ENCODE measurements at places on chromosomes 3 and 15.
A peak's percentile ranks its signal among the peaks of the same experiment; 100 is the strongest.

- no peaks in the 10 kb centered on the region for H3K36me3 ChIP-seq
- no peaks in the 10 kb centered on the region for H3K4me1 ChIP-seq
- no peak overlapping the region for H3K4me3 ChIP-seq
- no peak overlapping the region for H3K27ac ChIP-seq
- no peak for DNase-seq
Observed at GRCh38 chr3:155568295-155568694, 176.6 kb downstream of the PLCH1 start.

GRCh38 chr15:75109736-75110130 is 86.3 kb downstream of the PPCDC start:
- no peaks in the 10 kb centered on the region for H3K27me3 ChIP-seq
- H3K4me3 ChIP-seq: peak overlapping the region; percentile 44
- peak overlapping the region; percentile 81 for H3K27ac ChIP-seq
- H3K4me1 ChIP-seq: peaks cover 59% of the 10 kb centered on the region
- DNase-seq: peak; percentile 55
- H3K36me3 ChIP-seq: no peaks in the 10 kb centered on the region

- H3K4me1 ChIP-seq: peaks cover 13% of the 10 kb centered on the region
- H3K27me3 ChIP-seq: no peaks in the 10 kb centered on the region
- H3K4me3 ChIP-seq: no peak overlapping the region
- DNase-seq: no peak
Observed at GRCh38 chr3:156551746-156552145, 3.2 kb downstream of the SSR3 start.

GRCh38 chr3:176848431-176849214 is 348.7 kb downstream of the TBL1XR1 start:
- H3K4me3 ChIP-seq: no peak overlapping the region
- no peak overlapping the region for H3K27ac ChIP-seq
- no peak for DNase-seq
- no peaks in the 10 kb centered on the region for H3K27me3 ChIP-seq
